ENCODE measurements at places on chromosomes 13 and 19.

DNA sequence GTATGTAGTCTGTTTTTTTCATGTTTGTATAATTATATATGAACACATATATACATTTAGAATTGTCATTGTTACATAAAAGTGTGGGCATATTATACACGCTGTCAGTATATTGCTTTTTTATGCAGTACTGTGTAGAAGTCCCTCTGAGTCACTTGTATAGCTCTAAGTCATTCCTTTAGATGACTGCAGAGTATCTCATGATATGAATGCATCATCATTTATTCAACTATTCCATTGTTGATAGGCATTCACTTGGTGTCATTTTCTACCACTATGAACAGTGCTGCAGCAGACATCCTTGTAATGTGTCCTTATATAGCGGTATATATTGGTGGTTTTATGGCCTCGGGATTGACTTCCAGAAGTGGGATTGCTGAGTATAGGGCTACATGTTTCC is 15.3 kb downstream of the RFXAP start:
- peak; percentile 10 for DNase-seq

DNA sequence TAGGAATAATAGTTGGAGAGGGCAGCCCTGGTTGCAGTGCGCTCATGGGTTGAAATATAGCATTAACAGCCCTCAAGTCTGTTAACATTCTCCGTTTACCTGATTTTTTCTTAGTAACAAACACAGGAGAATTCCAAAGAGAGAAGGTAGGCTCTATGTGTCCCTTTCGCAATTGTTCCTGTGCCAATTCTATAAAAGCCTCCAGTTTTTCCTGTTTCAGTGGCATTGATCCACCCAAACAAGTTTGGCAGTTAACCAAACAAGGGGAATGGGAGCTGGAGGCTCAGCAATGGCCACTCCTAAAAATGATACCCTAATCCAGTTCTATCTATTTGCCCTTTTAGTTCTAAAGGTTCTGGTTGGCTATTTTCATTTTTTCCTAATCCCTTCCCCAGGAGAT is 151.6 kb downstream of the ZNF486 start:
- no peak for DNase-seq

GRCh38 chr13:25881971-25882451 is 169.8 kb downstream of the SHISA2 start:
- DNase-seq, result no peak

- DNase-seq, result no peak
Observed at GRCh38 chr13:75454497-75454896, 27.5 kb downstream of the TBC1D4 start.

DNA sequence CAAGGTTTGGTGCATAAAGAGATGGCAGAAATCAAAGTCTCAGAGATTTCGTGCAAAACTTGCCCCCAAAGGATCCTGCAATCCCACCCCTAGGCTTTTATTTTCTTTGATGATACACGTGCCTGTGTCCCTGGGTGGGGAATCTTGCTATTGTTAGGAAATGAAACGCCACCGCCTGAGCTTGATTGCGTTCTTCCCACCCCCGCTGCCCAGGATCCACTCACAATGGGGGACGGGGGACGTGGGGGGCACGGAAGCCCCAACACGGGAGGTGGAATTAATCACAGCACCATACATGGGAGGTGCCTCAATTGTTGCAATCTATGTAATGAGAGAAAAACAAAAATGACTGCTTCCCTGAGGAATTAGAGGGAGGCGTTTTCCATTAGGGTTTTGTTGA is 39.6 kb downstream of the ZNRF4 start:
- DNase-seq, result no peak
